ENCODE measurements at places on chromosomes 2 and 18.

DNA sequence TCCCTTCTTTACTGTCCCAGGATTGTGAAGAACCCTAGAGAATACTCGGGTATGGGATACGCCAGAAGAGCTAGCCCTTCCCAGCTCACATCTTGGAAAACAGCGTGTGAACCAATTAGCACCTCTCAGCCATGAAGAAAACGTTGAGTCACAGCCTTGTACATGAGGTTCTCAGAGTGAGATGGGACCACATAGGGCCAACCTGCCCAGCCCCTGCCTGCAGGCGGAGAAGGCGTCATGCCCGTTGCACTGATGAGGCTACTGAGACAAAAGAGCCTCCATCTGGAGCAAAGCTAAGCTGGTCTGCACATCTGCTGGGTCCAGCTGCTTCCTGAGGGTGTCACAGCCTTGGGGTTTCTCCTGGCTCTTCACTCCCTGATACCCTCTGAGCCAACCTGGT, 92.2 kb downstream of the LBH start:
- DNase-seq = no peak

GRCh38 chr2:238061315-238062202, 758 bp downstream of the SCLY start:
- DNase-seq = peak; percentile 60

DNA sequence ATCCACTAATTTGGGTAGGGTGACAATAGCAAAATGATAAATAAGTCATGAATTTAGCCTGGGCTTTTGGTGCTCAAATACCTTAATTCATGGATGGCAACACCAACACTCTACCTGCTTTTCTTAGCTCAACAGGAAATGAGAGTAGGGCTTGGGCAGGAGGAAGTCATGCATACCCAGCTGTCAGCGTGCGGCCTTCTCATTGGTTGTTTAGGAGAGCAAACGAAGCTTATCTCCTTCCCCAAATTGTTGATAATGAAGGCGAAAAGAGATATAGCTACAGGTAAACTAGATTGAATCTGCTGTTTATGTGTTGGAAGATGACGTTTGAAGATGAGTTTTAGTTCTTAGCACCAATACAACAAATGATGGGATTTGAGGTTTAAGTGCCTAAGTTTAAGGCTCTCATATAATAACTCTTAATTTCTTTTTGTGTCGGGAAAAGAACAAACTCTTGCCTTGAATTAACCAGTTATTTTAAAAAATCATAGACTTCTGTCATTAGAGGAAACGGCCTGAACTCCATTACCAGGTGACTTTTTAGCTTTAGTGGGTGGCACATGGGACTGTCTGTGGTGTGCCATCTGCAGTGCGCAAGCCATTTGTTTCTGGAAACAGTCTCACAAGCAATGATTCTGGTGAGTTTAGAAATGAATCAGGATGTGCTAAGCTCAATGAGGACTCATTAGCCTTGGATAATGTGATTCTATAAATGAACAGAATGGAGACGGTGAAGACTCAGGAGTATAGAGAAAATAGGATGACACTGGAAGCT, 19.8 kb downstream of the MAP4K4 start:
- DNase-seq = no peak

- DNase-seq = no peak
Measured at GRCh38 chr18:413233-413632, 87.3 kb downstream of the COLEC12 start.

- no peak for DNase-seq
Measured at GRCh38 chr2:144414324-144414845, 105.5 kb downstream of the ZEB2 start.

GRCh38 chr2:219059375-219059724, 1.4 kb downstream of the IHH start:
- peak; percentile 29 for DNase-seq

- peak; percentile 39 for DNase-seq
Measured at GRCh38 chr18:59085797-59086196, 53.9 kb upstream of the SEC11C start.

- DNase-seq = no peak
Measured at GRCh38 chr2:134225841-134226240, 28.0 kb upstream of the MGAT5 start.

DNA sequence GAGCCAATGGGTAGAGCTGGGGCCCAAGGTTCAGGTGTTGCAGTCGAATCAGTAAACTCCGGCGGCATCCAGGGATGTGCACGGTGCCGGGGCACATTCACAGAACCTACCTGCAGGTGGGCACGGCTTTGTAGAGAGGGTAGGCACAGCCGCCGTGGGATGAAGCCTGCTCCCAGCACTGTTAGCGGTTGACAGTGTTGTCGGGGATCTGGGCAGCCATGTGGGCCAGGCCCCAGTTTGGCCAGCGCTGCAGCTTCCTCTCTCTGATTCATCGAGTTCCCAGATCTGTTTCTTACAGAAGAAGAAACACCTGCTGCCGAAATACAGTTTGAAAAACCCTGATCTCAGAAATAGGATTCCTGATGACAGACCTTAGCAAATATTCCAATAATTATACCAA, 274.8 kb downstream of the AGAP1 start:
- no peak for DNase-seq

- DNase-seq = no peak
Measured at GRCh38 chr2:225276207-225276606, 123.3 kb upstream of the NYAP2 start.

- no peak for DNase-seq
Measured at GRCh38 chr2:197937814-197938213, 133.4 kb downstream of the PLCL1 start.

- peak; percentile 68 for DNase-seq
Measured at GRCh38 chr2:215921895-215922294, 91.5 kb downstream of the MREG start.

- no peak for DNase-seq
Measured at GRCh38 chr2:64369706-64370105, 84.3 kb upstream of the LGALSL start.

- DNase-seq = peak; percentile 56
Measured at GRCh38 chr18:9613550-9614400, 584 bp downstream of the PPP4R1 start.

GRCh38 chr2:161919873-161920272, 154.1 kb downstream of the DPP4 start:
- no peak for DNase-seq

- no peak for DNase-seq
Measured at GRCh38 chr18:23341983-23342382, 111.1 kb upstream of the RIOK3 start.

GRCh38 chr2:181459621-181460021, 2.4 kb downstream of the ITGA4 start:
- DNase-seq = peak; percentile 5

DNA sequence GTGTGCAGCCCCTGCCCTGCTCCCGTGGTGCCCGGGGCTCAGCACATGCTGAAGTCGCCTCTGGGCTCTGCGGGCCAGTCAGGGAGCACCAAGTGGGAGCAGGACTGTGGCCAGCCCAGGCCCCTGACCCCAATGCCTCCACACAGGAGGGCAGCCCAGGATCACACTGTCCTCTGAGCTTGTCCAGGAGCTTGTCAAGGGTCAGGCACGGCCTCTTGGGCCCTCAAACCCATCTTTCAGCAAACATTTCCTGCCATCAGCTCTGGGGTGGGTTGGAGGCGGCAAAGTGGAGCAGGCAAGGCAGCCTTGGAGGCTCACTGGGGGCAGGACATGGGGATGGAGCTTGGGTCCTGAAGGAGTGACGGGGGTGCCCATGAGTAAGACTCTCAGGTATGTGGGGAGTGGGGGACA, 10.3 kb downstream of the SNED1 start:
- DNase-seq = no peak

Measured in ACHN (cell line).